ENCODE measurements at places on chromosomes 5 and 9.
A peak's percentile ranks its signal among the peaks of the same experiment; 100 is the strongest.

GRCh38 chr9:8955315-8955714 lies 1155.7 kb upstream of the DMAC1 start:
- no peak for DNase-seq

DNA sequence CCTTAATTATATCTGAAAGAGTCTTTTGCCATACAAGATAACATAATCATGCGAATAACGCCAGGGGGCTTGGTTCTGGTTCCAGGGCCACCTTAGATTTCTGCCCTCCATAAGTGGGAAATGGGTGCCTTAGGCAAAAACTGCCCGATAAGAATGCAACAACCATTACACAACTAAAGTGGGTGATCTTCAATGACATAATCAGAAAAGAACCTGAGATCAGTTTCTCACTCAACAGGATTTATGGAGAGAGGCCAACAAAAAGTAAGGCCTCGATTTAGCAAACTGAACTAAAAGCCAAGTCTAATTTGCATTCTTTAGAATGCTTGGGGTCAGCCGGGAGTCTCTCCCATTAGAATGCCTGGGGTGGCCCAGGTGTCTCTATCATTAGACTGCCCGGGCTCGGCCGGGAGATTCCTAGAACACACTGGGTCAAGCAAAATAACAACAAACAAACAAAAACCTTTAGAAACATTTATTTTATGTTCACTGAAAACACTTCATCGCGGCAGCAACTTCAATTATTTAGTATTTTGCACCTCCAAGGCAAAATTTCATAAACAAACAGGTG lies 194.8 kb downstream of the AUH start:
- no peak for DNase-seq

- peak; percentile 65 for DNase-seq
These were observed 2.2 kb downstream of the TNFSF15 start for GRCh38 chr9:114803479-114804265.

GRCh38 chr9:5714501-5715401 lies 85.8 kb downstream of the RIC1 start:
- peak; percentile 51 for DNase-seq

- DNase-seq, result no peak
These were observed 539.7 kb downstream of the CTNND2 start for GRCh38 chr5:11364531-11364930.

- DNase-seq, result no peak
These were observed 1977.7 kb upstream of the CDH9 start for GRCh38 chr5:29016067-29016466.

DNA sequence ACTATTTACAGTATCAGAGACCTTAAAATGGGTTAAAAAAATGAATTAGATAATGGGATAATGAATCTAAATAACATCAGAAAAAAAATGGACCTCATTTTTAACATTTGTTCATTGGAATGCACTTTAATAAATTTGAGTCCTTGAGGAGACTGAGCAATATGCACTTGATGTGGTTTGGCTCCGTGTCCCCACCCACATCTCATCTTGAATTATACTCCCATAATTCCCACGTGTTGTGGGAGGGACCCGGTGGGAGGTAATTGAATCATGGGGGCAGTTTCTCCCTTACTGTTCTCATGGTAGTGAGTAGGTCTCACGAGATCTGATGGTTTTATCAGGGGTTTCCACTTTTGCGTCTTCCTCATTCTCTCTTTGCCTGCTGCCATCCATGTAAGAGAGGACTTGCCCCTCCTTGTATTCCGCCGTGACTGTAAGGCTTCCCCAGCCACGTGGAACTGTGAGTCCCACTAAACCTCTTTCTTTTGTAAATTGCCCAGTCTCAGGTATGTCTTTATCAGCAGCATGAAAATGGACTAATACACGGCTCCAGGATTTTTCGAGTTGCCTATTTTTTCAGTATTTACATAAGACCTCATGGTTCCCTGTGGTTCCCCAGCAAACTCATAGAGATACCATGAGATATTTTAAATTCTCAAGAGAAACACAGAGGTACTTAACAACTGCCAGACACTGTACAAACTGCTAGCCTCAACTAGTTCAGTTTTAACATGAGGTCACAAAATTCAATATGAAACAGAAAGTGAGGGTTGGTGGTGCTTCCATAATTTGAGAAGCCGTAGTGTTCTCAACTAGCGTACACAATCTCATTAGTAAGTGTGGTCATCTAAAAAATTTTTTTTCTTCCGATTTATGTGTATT lies 128.3 kb downstream of the TLE1 start:
- DNase-seq, result no peak

GRCh38 chr9:77751341-77752091 lies 103.4 kb upstream of the GNA14 start:
- peak; percentile 78 for DNase-seq

GRCh38 chr5:176671890-176672747 lies 24.8 kb downstream of the TSPAN17 start:
- no peak for DNase-seq

- DNase-seq, result no peak
These were observed 26.0 kb downstream of the ZCCHC7 start for GRCh38 chr9:37146410-37146809.

DNA sequence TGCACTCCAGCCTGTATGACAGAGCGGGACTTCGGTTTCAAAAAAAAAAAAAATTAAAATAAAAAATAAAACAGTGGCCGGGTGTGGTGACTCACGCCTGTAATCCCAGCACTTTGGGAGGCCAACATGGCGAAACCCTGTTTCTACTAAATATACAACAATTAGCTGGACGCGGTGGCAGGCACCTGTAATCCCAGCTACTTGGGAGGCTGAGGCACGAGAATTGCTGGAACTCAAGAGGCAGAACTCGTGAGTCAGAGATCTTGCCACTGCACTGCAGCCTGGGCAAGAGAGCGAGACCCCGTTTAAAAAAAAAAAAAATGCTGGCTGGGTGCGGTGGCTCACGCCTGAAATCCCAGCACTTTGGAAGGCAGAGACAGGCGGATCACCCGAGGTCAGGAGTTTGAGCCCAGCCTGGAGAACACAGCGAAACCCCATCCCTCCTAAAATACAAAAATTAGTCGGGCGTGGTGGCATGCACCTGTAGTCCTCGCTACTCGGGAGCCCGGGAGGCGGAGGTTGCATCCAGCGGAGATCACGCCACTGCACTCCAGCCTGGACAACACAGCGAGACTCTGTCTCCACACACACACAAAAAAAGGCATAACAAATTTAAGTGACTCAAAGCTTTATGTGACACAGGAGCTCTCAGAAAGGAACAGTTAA lies 1.5 kb upstream of the NPM1 start:
- no peak for DNase-seq

GRCh38 chr5:72584466-72584865 lies 77.3 kb upstream of the ZNF366 start:
- peak; percentile 63 for DNase-seq

Data from HCEC 1CT (cell line).